ENCODE measurements at places on chromosomes 6 and 20.
A peak's percentile ranks its signal among the peaks of the same experiment; 100 is the strongest.

DNA sequence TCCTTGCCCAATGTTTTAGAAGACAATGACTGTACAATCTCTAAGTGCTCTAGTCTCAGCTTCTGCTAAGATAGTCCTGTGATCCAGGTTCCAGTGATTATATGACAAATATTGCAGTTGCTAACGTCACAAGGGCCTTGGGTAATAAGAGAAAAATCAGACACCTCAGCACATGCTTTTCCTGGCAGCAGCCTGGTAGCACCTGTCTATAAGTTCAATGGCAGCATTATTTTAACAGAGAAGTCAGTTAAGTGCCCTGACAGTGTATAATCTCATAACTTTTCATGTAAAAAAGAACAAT is 121.3 kb upstream of the BCLAF1 start:
- DNase-seq = no peak

DNA sequence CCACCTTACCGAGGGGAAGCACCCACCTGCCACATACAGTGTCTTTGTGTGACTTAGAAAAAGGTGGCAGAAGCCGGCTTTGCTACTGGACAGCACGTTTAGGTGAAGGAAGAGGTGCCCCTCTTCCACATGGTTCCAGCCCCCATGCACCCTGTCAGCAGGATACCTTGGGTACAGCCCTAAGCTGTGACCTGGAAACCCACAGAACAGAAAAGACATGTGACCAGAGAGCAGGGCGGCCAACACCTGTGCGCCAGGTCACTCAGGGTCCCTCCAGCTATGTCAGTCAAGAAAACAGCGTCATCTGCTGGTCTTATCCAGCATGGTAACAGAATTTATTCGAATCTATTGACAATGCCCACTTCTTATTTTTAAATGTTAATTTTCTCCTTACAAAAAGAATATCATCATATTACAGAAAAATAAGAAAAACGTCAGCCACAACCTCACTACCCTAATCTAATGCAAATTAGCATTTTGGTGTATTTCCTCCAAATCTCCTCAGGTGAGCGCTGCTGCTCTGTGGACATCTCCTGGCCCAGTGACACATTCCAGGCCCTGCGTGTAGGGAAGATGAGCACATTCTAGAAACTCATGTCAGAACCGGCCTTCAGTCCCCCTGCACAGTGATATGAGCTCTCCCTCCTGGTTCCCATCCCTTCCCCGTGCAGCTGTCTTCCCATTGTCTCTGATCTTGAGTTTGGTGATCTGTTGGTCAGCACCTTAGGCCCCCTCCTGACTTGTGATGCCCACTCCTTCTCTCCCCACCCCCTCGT is 37.2 kb downstream of the GTF2H5 start:
- DNase-seq = no peak

- DNase-seq = no peak
These were observed 151.1 kb upstream of the HDAC2 start for GRCh38 chr6:114121913-114122662.

- no peak for DNase-seq
These were observed 64.0 kb upstream of the RNF146 start for GRCh38 chr6:127202676-127203075.

GRCh38 chr6:108526739-108527174 is 34.0 kb upstream of the FOXO3 start:
- DNase-seq = peak; percentile 24

DNA sequence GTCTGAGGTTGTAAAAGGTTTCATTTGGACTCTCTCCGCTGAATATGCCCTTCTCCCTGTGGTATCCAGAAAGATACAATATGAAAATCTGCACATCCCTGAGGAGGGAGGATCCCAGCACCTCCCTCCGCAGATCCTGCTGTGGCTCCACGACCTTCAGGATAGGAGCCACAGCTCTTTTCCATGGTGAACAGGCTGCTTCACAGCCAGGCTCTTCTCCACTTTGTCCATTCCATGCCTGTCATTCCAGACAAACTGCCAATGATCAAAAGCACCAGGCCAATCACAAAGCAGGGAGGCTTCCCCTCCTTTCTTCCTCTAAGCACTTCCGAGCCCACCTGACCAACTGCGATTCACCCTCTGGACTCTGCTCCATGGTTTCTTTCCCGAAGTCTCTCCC is 339.8 kb downstream of the ESR1 start:
- DNase-seq = no peak

- peak; percentile 58 for DNase-seq
These were observed 44.3 kb downstream of the KHDC1L start for GRCh38 chr6:73180763-73181619.

DNA sequence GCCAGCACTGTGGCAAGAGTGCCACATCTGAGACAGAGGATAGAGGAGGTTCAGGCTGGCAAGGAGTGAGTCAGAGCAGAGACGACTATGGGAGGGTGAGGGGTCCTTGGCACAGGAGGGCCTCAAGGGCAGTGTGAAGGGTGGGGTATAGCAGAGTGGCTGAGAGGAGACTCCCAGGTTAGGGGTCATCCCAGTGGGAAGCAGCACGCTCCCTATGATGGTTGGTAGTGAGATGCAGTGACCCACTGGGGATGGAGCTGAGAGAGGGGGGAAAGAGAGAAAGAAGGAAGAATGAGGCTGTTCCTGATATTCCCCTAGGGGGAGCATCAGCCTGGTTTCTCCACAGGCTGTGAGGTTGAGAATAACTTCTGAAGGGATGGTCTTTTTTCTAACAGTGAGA is 97.3 kb downstream of the INSM1 start:
- no peak for DNase-seq

DNA sequence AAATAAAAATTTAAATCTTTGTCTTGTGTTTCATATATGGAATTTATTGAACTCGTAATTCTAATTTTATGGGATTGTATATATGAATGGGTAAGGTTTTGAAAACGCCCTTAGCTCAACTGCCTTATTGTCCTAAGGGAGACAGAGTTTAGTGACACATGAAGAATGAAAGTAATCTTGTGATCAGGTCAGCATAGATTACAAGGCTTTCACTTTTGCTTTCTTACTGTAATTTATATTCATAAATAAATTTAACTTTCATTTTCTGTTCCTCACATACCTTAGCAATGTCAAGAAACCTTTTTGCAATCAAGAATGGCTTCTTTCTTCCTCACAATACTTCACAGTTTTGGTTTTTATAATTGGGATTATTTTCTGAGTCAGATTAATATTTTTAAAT is 14.4 kb downstream of the KPNA5 start:
- DNase-seq = peak; percentile 29

DNA sequence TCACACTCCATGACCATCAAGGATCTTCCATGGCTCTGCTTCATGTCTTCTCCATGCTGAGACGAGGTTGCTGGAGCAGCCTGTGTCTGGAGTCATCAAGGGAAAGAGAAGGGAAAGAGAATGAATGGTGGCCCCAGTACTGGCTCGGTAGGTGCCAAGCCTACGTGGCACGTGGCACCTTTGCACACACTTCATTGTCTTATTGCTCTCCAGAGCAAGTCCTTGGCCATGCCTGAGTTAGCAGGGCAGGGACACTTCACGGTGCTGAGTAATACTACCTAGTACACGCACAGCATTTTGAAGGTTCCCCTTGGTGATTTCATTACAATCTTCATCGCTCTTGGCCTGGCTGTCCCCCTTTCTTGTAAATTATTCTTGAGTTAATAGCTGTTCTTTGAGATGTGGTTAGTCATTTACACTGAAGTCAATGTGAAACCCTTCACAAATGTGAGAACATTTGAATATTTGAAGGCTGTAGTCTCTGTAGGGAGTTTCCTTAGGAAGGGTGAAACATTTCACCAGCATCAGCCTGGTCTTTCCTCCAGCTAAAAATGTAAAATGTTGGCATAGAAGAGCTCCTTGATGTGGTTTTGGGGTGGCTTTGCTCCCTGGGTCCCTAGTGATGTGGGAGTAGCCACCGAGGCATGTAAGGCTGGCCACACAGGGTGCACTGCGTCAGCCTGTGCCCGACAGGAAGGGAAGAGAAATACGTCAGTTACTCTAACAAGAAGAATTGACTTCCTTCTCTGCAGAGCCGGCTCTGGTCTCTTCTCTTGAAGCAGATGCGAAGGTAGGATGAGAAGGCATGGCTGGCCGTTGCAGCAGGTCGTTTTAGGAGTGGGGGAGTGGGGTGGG is at the start of gene SYTL3:
TSS of gene SYTL3 (plus strand) at position 766 of the 855 bp plus-strand sequence. CDS start 13,215 bp downstream, outside the sequence.
- peak; percentile 91 for DNase-seq

DNA sequence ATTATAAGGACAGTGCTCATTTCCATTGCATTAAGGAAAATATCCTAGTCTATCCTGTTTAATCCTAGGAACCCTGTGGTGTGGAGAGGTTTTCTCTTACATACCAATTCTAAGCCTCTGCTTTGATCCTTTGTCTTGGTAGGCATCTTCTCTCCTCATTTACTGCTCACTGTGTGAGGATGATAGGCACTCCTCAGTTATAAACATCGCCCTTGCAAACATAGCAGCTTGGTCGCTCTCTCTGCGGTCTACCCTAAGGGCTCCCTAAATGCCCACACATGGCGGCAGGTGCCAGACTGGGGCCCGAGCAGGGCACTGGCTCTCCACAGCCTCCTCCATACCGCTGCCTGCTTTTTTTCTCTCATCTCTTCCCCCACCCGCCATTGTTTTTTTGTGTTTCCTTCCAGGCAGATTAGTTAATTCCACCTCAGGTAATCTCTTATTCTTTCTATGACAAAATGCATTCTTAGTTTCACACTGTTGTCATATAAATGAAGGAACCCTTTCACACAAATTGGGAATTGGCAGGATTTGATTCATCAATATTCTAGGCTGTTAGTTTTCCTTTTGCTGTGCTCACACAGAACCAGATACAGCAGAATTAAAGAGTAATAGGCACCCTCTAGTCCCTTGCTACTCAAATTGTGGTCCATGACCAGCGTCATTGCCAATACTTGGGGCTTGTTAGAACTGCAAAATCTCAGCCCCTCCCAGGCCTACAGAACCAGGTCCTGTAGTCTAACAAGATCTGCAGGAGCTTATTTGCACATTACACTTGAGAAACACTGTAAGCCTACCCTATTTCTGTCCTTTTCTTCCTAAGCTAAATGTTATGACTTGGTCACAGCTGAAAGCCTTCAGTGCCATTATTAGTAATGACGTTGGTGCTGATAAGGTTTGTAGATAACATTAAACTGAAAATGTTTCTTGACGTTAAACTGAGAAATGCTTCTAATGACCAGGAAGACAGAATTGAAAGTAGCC is 36.3 kb downstream of the CARMIL1 start:
- no peak for DNase-seq

GRCh38 chr6:153207617-153208016 is 76.5 kb upstream of the RGS17 start:
- no peak for DNase-seq

DNA sequence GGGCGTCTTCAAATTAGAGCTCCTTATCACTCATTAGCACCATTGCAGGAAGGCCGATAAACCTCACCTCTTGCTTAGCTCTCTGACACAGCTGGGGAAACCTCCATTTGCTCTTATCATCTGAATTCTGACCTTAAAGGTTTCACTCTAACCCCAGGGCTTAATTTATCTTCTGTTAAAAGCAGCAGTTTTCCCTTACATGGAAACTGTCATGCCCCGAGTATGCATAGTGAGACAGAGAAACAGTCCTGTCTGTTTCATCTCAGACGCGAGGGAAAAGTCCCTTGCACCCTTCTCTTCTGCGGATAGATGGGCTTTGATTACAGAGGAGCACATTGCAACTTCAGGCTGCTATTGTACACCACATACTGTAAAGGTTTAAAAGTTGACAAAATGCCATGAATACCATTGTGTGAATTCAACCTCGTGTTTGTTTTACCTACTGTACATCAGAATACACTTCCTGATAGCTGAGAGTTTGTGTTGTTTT is 191.5 kb upstream of the BMP2 start:
- no peak for DNase-seq

DNA sequence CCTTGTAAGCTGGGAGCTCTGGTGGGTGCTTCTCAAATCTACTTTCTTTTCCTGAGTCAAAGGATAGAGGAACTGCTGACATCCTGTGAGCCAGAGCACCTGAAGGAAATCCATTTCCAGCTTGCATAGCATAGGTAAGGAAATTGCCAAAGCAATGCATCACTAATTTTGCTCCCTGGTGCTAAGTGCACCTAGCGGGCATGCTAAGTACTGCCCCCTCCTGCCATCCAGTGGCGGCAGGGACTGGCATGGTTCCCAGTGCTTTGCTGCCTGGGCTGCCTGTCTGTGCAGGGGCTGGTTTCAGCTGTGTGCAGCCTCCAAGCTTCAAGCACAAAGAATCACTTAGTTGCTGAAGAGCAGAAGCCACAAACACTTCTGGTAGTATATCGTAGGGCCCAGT is 63.9 kb downstream of the FARS2 start:
- no peak for DNase-seq

DNA sequence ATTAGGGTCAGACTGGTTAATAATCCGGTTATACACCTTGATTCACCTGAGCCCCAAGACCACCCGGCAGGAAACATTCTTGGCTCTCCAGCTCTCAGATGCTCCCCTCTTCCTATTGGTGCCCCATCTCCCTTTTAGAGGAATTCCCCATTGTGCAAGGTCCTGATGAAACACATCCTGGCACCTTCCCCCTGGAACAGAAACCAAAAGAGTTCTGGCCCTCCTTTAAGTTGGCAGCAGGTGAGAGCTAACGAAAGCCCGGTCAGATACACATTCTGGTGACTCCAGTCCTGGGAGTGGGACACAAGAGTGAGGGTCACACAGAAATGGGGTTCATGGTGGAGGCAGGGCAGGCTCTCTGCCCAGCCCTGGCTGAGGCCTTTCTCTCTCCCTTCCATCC is 32.2 kb downstream of the RSPO4 start:
- no peak for DNase-seq

DNA sequence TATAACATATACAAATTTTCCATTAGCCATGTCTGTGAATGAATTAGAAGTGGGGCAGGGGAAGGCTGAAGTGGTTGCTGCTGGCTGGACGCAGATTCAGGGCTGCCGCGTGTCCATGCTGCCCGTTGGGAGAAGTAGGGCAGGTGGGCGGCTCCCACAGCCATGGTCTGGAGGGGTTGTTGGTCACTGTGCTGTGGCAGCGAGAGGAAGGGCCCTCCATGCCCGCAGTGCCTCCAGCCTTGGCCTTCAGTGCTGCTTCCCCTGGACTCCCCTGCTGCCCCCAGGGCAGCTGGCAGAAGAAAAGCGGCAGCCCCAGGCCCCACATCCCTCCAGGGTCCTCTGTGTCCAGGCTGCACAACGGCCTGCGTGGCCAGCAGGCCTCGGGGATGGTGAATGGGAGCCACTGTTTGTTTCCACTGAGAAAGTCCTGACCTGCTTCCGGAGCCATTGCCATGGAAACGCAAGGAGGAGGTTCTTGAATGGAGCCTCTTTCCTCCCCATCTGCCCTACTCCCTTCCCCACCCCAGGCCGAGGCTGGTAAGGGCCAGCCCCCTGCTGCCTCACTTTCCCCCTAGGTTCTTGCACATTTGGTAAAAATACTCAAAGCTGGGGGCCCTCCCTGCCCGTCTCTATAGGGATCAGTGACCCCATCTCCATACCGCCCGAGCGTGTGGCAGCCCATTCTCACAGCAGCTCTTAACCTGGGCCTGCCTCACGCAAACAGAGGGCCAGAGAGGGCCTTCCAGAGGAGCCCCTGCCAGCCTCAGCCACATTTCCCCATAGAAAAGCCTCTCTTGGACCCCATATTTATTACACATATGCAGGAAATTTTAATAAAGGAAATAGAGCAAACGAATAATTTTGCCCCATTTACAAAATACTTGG is 113.3 kb downstream of the SASH1 start:
- DNase-seq = no peak

- no peak for DNase-seq
These were observed 68.1 kb downstream of the SLC22A23 start for GRCh38 chr6:3388786-3389185.
